Activated CD4-positive, alpha-beta T cell treated with anti-CD3 and anti-CD28 coated beads for 36 hours (primary cell): ENCODE measurements at places on chromosomes 11 and 22. TPM values are rescaled to one million over a fixed set of nuclear protein-coding genes. Genes with fewer than 3 reads are reported as not detected.

- no peak for DNase-seq
- H3K27ac ChIP-seq = no peak overlapping the region
- H3K36me3 ChIP-seq = no peaks in the 10 kb centered on the region
- H3K4me1 ChIP-seq = peaks cover 3% of the 10 kb centered on the region
Observed at GRCh38 chr11:66391322-66391721, 19.8 kb upstream of the SLC29A2 start.

GRCh38 chr11:69400771-69401590 is 80.5 kb upstream of the LINC01488 start:
- no peaks in the 10 kb centered on the region for H3K27me3 ChIP-seq
- peaks cover 10% of the 10 kb centered on the region for H3K4me1 ChIP-seq
- H3K36me3 ChIP-seq = no peaks in the 10 kb centered on the region
- H3K27ac ChIP-seq = no peak overlapping the region
- no peak for DNase-seq
- no peak overlapping the region for H3K4me3 ChIP-seq

GRCh38 chr11:269146-269890 is 8.9 kb upstream of the NLRP6 start:
- peaks cover 43% of the 10 kb centered on the region for H3K4me1 ChIP-seq
- H3K36me3 ChIP-seq = no peaks in the 10 kb centered on the region
- DNase-seq = peak; percentile 72
- peak overlapping the region; percentile 79 for H3K4me3 ChIP-seq
- no peaks in the 10 kb centered on the region for H3K27me3 ChIP-seq

GRCh38 chr11:101498891-101499290 is 84.9 kb downstream of the TRPC6 start:
- no peak overlapping the region for H3K4me3 ChIP-seq
- no peaks in the 10 kb centered on the region for H3K27me3 ChIP-seq

GRCh38 chr11:13091373-13091772 is 82.3 kb downstream of the RASSF10 start:
- no peak overlapping the region for H3K27ac ChIP-seq
- DNase-seq = no peak
- no peak overlapping the region for H3K4me3 ChIP-seq
- H3K36me3 ChIP-seq = no peaks in the 10 kb centered on the region

DNA sequence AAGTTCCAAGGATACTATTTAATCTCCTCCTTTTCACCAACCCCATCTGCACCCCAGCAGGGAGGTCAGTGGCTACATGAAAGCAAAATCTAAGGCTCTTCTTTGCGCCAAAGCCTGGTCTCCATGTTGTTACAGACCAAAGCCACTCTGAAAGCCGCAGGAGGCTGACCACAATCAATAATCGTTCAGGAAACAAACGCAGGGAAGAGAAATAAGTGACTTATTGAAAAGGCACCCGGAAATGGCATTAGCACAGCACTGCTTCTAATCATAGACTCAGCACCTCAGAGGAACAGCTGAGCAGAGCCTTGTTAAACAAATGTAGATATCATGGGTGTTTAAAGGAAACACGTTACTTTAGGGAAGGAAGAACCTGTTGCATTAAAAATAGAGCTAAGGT is 183.9 kb downstream of the KIRREL3 start:
- H3K4me3 ChIP-seq = no peak overlapping the region
- H3K4me1 ChIP-seq = no peaks in the 10 kb centered on the region
- no peak for DNase-seq
- H3K27ac ChIP-seq = no peak overlapping the region

DNA sequence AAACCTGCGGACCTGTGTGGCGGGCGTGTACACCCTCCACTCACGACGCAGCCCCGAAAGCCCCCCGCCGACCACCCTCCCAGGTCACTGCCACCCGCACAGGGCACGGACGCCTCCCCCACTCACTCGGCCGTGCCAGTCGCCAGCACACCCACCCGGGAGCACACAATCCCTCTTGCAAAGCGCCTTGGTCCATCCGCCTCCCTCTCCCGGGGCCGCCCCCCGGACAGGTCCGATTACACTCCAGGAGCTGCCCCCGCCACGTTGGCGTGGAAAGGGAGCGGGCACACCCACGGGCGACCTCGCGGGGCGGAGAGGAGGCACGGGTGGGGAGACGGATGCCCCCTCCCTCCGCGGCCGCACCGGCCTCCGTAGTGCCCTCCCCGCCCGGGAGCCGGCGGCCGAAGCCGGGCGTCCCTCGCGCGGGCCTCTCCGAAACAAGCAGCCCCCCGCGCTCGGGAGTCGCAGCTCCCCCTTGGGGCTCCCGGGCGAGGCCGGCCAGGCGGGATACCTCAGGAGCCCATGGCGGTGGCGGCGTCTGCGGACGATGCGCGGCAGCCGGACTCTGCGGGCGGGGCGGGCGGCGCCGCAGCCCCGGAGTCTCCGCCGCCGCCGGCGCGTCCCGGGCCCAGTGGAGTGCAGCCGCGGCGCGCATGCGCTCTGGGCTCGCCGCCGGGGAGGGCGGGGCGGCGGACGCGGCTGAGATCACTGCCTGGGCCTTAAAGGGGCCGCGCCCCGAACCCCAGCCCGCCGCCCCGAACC is at the start of gene TMEM184B:
Gene TMEM184B (minus strand): TSS at position 638 of the 762 bp plus-strand sequence. CDS start 25,049 bp downstream, outside the sequence.
- peak within 1 kb of the TSS; percentile 81 for H3K4me3 ChIP-seq
- H3K36me3 ChIP-seq = peaks cover 2% of the 10 kb centered on the region
- peak; percentile 88 for DNase-seq
- H3K4me1 ChIP-seq = peaks cover 35% of the 10 kb centered on the region

GRCh38 chr11:61777234-61778090 is 14.9 kb downstream of the TMEM258 start:
- peaks cover 5% of the 10 kb centered on the region for H3K27me3 ChIP-seq
- no peak overlapping the region for H3K27ac ChIP-seq

DNA sequence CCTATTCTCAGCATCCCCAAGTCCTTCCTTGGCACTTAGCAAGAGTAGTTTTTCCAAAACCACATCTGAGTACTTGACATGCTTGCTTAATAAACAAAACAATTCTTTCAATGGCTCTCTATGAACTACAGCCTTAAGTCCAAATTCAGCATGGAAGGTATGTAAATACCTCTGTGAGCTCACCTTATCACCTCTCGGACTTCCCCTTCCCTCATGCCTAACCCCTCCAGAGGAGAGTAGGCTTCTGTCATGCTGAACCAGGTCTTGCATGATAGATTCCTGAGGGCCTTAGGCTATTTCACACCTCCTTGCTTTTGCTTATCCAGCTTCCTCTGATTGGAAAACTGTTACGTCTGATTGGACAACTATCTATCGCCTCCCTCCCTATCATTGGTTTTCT is 312.9 kb upstream of the CCDC90B start:
- no peak overlapping the region for H3K4me3 ChIP-seq
- H3K27me3 ChIP-seq = no peaks in the 10 kb centered on the region
- DNase-seq = no peak
- H3K27ac ChIP-seq = no peak overlapping the region
- H3K36me3 ChIP-seq = no peaks in the 10 kb centered on the region
- no peaks in the 10 kb centered on the region for H3K4me1 ChIP-seq

- no peaks in the 10 kb centered on the region for H3K27me3 ChIP-seq
- no peaks in the 10 kb centered on the region for H3K4me1 ChIP-seq
- H3K4me3 ChIP-seq = no peak within 1 kb of the TSS
- no peak within 1 kb of the TSS for H3K27ac ChIP-seq
- H3K36me3 ChIP-seq = no peaks in the 10 kb centered on the region
- no peak for DNase-seq
Observed at GRCh38 chr11:94020777-94021481, at the start of gene HEPHL1. TSS of gene HEPHL1 (plus strand) at chr11:94021354. CDS start at chr11:94021369, 15 bp downstream.

DNA sequence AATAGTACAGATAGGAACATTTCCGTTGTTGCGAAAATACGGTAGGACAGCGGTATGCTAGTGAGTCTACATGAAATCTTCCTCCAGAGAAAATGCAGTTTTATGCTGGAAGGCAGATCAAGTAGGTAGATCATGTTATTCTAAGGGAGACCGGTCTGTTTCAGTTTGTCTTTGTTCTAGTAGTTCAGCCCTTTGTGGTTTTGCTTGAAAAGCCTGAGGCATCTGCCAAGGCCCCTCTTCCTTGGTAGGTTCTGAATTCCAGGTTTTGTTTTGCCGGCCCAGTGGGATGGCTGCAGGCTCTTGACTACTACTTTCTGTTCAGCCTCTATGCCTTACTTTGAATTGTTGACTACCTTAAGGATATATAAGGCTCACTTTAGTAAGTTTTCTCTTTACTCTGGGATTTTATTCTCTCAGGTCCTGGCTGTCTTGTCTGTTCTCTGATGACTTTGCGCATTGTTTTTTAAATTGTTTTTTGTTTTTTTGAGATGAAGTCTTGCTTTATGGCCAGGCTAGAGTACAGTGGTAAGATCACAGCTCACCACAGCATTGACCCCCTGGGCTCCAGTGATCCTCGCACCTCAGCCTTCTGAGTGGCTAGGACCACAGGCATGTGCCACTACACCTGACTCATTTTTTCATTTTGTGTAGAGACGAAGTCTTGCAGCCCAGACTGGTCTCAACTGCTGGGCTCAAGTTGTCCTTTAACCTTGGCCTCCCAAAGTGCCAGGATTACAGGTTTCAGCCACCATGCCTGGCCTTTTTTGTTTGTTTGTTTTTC is 53.7 kb downstream of the HIPK3 start:
- DNase-seq = no peak
- H3K4me3 ChIP-seq = no peak overlapping the region
- peaks cover 39% of the 10 kb centered on the region for H3K4me1 ChIP-seq
- peaks cover 7% of the 10 kb centered on the region for H3K36me3 ChIP-seq
- no peak overlapping the region for H3K27ac ChIP-seq
- H3K27me3 ChIP-seq = no peaks in the 10 kb centered on the region

- H3K36me3 ChIP-seq = no peaks in the 10 kb centered on the region
- H3K4me3 ChIP-seq = no peak overlapping the region
- H3K27ac ChIP-seq = no peak overlapping the region
- no peak for DNase-seq
- no peaks in the 10 kb centered on the region for H3K27me3 ChIP-seq
Observed at GRCh38 chr11:100632941-100633452, 54.1 kb upstream of the ARHGAP42 start.

GRCh38 chr11:130874396-130874795 is 41.9 kb downstream of the SNX19 start:
- peak overlapping the region; percentile 34 for H3K27ac ChIP-seq
- DNase-seq = no peak
- H3K4me1 ChIP-seq = peaks cover 7% of the 10 kb centered on the region
- no peak overlapping the region for H3K4me3 ChIP-seq

TRAPPC4 gene
- total RNA-seq = 81.9 TPM

UPK3A gene
- total RNA-seq = not detected

ALX4 gene
- total RNA-seq = not detected

SERPING1 gene
- total RNA-seq = 0.87 TPM

CCDC73 gene
- not detected for total RNA-seq
